Non-pigmented ciliary epithelial cell (primary cell): ENCODE measurements at places on chromosomes 4 and X.

GRCh38 chr4:15925830-15926229 lies 12.7 kb downstream of the FGFBP1 start:
- no peak for DNase-seq

DNA sequence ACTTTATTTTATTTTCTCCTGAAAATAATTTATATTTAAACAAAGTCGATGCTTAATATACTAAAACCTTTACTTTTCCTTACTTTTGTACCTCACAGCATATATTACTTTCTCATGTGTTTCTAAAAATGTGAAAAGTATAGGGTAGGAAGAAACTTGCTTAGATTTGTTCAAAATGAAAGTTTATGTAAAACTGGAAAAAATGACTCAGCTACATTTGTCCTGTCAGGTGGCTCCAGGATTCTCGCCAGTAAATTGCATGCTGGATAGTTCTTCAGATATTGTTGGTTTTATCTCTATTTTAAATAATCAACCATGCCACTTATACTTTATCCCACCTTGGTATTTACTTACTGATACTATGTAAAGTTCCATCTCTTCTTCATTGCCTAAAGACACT lies 159.2 kb upstream of the NDST4 start:
- no peak for DNase-seq

DNA sequence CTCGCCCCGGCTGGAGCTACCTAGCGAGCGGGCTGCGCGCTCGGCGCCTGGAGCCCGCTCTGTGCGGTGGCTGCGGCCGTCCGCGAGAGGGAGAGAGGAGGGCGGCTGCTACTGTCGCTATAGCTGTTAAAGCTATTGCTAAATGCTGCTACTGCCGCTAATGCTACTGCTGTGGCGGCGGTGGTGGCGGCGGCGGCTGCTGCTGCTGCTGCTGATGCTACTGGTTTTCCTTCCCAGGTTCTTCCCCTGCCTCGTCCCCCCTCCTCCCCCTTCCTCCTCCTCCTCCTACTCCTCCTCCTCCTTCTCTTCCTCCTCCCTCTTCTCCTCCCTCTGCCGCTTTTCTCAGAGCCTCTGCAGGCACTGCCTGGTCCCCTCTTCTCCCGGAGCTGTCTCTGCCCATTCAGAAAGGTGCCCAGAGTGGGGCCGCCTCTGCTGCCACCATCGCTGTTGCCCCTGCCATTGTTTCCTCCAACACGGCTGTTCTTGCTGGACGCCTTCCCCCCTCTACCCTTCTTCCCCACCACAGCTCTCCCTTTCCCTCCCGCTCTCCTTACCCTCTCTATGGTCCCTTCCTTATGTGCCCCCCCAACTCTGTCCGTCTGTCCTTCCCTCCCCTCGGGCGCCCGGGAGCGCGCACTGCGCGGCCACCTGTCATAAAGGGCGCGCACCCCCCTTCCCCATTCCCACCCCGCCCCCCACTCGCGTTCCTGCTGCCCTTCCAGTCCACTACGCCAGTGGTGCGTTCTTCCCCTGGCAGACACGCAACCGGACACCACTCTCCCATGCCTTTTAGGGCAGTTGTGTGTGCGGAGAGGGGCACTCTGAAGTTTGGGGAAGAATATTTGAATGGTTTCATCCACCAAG lies at the start of gene NEXMIF:
TSS of gene NEXMIF (minus strand) at position 228 of the 864 bp plus-strand sequence.
- DNase-seq, result no peak

GRCh38 chr4:155541716-155542115 lies 124.9 kb upstream of the GUCY1A1 start:
- DNase-seq, result no peak

- no peak for DNase-seq
These were observed 3.8 kb downstream of the UGT2A1 start for GRCh38 chr4:69649207-69649606.

DNA sequence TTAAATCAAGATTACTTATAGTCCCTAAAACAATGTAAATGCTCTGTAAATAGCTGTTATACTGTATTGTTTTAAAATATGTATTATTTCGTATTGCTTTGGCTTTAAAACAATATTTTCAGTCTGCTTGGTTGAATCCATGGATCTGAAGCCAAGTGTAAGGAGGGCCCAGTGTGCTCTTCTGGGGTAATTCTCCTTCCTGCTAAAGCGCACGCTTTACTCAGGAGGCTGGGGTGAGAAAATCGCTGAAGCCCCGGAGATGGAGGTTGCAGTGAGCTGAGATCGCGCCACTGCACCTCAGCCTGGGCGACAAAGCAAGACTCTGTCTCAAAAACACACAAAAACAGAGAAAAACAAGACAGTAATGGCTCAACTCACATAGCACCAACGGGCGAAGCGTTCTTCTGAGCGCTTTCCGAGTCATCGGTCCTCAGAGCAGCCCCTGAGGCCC lies 391 bp upstream of the IDUA start:
- no peak for DNase-seq

DNA sequence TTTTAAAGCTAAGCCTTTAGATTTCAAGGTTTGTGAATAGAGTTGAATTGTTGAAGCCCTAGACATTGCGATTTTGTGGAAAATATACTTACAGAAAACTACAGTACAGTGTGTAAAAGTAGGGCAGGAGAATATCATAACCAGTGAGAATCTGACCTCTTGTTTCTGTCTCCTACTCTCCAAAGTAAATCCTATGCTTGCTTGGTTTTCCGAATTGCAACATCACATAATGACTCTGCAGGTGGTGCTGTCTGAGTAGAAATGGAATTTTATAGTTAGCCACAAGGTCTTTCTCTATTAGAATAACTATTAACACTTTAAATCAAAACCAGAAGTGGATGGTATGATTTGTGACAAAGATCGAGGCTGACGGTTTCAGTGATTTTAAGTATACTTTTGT lies 505.6 kb downstream of the RAPGEF2 start:
- no peak for DNase-seq

DNA sequence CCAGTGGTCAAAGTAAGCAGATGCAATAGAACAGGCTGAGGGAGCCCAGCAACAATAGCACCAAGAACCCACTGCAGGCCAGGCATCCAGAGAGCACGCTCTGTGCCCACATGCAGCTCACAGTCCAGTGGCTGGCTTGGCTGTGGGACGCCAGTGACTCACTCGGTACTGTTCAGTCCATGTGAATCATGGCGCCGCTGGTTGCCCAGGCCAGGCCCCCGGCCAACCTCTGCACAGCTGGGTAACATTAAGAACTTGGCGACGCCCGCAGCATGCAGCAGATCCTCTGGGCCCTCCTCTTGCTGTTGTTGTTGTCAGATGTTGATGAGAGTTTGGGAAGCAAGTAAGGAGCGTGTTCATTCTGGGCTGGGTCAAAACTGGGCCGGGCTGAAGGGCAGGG lies 60.5 kb downstream of the MSX1 start:
- no peak for DNase-seq

GRCh38 chrX:154379569-154379951 lies 465 bp downstream of the EMD start:
- no peak for DNase-seq

DNA sequence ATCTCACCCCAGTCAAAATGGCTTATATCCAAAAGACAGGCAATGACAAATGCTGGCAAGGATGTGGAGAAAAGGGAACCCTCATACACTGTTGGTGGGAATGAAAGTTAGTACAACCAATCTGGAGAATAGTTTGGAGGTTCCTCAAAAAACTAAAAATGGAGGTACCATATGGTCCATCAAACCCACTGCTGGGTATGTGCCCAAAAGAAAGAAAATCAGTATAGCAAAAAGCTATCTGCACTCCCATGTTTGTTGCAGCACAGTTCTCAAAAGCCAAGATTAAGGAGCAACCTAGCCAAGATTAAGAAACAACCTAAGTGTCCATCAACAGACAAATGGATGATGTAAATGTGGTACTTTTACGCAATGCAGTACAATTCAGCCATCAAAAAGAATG lies 70.7 kb downstream of the DCAF12L1 start:
- no peak for DNase-seq

DNA sequence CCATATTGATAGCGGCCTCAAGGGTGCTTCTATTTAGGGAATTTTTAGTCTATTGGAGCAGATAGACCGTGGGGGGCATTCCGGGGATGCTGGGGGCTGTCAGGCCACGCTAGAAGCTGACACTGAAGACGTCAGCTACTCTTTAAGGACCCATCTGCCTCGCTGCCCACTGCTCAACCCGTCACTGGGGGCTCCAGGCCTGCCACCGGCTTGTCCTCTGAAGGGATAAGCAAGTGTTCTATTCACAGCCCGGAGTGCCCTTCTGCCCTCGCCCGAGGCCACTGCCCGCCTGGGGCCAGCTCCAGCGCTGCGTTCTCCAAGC lies 679 bp upstream of the MSL3 start:
- DNase-seq, result no peak

DNA sequence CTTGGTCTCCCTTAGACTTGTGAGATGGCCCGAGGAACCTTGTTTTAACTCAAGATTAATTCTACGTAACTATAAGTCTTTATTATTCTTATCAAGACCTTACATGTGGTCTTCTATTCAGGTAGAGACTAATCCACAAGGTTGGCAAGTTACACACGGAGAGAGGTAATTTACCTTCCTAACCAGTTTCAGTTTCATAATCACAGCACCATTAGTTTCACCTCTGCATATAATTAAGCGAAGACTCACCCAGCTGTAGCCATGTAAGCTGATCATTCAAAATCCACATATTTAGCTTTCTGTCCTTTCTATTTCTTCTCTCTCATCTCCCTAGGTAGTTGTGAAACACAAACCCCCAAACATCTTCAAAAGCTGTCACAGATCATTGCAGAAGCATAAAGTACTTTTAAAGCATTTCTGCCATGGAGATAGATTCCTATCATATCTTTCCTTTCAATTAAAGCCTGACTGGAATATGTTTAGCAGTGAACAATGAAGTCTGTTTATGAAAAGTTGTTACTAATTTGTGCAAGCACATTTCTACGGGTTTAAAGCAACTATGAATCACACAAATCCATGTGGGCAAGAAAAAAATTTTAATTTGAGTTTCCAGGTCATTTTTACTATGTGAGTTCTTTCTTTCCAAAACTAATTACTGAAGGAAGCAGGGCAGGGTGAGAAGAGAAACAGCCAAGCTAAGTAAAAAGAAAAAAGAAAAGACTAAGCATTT lies 78.5 kb downstream of the BTC start:
- DNase-seq, result no peak

- DNase-seq, result no peak
These were observed 106.6 kb downstream of the CEP135 start for GRCh38 chr4:56055027-56055977.

- DNase-seq, result no peak
These were observed 349.3 kb upstream of the GALNT7 start for GRCh38 chr4:172819353-172819752.

GRCh38 chr4:59091146-59092142 lies 1981.3 kb upstream of the IGFBP7 start:
- no peak for DNase-seq

GRCh38 chrX:36983831-36984230 lies 24.3 kb upstream of the FAM47C start:
- no peak for DNase-seq

DNA sequence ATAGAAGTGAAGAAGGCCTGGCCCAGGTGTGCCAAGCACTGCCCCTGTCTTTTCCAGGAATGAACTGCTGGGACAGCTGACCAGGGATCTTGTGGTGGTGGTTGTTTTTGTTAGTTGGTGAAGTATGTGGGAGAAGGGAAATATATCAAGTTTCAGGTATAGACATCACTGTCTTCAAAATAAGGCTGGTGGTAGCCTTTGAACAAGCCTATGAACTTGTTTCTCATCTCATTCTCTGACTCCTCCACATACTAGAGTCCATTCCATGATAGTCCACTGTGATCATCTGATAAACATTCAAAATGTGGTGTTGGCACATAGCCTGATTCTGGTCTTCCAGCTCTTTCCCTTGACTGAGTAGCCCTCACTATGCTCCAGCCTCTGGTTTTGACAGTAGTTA lies 303.7 kb downstream of the CAMK2D start:
- DNase-seq, result no peak

DNA sequence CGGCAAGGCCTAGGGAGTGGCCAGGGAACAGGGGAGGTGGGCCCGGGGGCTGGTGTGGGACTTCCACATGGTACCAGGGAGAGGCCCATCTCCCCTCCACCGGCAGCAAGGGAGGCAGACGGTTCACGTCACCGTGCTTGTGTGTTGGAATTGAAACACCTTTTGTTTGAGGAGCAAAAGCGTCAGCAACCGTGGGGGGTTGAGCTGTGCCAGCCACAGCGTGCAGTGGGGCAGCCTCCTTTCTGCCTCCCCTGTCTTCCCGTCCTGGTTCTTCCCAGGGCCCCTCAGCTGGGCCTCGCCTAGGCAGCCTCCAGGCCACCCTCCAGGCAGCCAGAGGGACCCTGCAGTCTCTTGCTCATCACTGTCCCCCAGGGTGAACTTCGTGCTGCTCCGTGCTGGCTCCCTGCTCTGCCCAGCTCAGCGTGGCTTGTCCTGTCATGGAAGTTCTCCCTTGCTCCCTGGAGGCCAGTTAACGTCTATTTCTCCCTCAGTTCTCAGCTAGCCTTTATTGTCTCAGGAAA lies 32.1 kb upstream of the HGFAC start:
- no peak for DNase-seq

DNA sequence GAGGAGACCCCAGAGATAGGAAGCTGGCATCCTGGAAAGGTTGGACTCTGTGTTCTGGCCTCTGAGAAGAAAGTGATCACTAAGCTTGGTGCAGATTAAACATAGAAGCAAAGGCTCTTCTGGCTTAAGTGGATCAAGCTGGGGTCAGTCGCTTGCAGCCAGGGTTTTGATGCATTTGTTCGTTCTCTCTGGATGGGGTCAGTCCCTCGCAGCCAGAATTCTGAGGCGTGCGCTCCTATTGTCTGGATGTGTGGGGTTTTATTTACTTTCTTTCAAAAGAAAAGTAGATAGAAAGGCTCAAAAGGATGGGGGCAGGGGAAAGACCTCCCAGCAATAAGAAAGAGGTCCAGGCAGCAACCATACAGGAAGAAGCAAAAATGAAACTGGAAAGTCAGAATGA lies 152.6 kb downstream of the DHRSX start:
- DNase-seq, result no peak

DNA sequence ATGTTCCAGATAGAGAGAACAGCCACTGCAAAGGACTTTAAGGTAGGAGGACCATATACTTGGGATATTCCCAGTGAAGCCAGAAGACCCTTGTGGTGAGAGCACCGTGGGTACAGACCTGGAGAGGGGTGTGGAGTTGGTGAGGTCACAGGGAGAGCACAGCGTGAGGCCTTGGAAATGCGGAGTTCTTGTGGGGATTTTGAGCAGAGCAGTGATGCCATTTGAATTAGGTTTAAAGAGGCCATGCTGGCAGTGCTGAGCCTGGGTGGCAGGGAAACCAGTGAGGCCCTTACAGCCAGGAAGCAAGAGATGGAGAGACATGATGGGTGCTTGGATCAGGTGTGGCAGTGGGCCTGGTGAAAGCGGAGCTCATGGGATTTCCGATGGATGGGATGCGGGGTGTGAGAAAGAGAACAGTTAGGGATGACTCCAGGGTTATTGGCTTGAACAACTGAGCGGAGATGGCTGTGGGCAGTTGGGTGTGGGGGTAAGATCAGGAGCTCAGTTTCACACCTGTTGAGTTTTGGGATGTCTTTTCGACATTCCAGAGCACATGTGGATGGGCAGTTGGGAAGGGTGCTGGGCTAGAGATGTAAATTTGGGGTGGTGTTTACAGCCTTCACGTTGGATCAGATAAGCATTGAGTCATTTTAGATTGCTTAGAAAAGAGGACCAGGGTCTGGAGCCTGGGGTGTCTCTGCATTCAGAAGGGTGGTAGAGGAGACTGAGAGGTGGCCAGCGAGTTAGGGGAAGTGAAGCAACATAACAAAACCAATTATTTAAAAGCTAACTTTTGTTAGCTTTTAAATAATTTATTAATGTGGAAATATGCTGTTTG lies 68.9 kb downstream of the TMEM131L start:
- no peak for DNase-seq
